ENCODE measurements at places on chromosomes 3 and 15.
A peak's percentile ranks its signal among the peaks of the same experiment; 100 is the strongest.

GRCh38 chr15:64180235-64180824, 17.5 kb upstream of the PPIB start:
- DNase-seq: peak; percentile 25

GRCh38 chr15:98387866-98388265, 260.5 kb upstream of the IGF1R start:
- no peak for DNase-seq

- DNase-seq: no peak
Observed at GRCh38 chr3:127412578-127413317, 124.9 kb upstream of the PRR20G start.

- no peak for DNase-seq
Observed at GRCh38 chr15:67024314-67024997, 40.9 kb upstream of the SMAD3 start.

DNA sequence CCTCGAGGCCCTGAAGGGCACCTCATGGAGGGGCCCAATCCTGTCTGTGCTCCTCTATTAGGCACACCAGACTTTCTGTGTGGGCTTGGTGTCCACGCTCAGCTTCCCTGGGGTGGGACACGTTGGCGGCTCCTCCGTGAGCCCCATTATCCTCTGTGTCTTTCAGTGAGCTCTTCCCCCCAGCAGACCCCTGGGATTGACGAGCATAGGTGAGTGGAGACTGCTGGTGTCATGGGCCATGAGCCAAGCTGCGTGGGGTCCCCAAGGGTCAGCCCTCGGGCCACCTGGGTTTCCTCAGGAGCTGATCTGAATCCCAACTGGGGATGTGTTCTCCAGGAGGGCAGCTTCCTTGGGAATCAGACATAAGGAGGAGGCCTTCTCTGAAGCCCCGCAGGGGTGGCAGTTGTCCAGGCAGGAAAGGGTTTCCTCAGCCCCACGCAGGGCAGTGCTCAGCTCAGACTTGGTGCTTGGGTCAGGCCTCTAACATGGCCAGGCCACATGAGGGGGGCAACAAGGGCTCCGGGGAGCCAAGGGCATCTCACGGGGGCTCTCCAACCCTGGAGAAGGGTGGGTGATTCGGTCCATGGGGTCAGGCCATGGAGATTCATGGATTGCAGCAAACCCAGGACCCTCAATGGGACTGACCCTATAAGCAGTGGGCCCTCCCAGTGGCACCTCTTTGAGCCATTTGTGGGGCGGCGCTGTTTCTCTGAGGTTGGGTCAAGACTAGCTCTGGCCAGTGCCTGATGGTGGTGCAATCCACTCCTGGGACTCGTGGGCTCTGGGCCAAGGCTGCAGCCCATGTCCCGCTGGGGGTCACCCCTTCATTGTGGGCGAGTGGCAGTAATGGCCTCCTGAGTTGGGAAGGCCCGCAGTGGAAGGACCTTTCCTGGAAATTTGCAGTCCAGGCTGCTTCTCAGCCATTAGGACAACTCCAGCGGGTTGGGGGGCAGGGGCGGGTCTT, 222.5 kb downstream of the SNRPN start:
- no peak for DNase-seq

DNA sequence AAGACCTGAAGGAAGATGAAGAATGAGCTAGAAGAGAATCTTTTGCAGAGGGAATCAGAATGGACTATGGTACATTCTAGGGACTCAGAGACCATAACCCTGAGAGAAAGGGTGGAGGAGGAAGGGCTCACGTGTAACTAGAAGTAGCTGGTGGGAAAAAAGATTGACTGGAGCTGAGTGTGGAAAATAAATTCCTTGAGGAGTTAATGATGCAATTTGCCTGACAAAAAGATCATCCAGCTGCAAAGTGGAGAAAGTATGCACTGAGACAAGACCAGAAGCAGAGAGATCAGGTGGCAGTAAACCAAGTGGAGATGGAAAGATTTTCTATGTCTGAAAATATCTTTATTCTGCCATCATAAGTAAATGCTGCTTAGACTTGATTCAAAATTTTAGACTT, 52.9 kb upstream of the TBL1XR1 start:
- no peak for DNase-seq

GRCh38 chr15:38195191-38195901, 57.3 kb upstream of the SPRED1 start:
- DNase-seq: peak; percentile 24

DNA sequence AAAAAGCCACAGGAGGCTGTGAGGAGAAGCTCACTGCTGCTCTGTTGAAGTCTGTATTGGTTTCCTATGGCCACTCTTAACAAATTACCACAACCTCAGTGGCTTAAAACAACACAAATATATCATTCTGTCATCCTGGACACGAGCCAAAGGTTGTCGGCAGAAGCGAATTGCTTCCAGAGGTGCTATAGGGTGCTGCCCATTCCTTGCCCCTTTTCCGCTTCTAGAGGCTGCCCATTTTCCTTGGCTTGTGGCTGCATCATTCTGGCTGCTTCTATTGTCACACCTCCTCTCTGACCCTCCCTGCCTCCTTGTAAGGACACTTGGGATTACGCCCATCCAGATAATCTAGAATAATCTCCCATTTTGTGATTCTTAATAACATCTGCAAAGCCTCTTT, 6.4 kb upstream of the SACM1L start:
- DNase-seq: no peak

DNA sequence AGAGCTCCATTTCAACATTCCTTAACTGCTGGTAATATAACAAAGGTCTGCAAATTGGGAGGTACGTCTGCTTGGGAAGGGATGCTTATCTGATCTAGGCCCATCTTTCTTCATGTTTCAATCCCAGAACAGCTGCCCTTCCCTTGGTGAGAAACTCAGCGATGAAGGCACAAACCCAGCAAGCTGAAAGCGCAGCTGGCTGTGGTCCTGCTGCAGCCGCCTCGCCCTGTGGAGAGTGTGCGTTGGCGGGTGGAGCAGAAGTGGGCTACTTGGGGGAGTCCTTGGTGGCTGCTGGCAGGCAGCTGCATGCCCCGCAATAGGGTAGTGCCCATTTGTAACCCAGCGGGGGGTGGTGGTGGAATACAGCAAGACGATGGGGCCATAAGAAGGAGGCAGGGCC, 160.6 kb upstream of the WNT5A start:
- DNase-seq: no peak

DNA sequence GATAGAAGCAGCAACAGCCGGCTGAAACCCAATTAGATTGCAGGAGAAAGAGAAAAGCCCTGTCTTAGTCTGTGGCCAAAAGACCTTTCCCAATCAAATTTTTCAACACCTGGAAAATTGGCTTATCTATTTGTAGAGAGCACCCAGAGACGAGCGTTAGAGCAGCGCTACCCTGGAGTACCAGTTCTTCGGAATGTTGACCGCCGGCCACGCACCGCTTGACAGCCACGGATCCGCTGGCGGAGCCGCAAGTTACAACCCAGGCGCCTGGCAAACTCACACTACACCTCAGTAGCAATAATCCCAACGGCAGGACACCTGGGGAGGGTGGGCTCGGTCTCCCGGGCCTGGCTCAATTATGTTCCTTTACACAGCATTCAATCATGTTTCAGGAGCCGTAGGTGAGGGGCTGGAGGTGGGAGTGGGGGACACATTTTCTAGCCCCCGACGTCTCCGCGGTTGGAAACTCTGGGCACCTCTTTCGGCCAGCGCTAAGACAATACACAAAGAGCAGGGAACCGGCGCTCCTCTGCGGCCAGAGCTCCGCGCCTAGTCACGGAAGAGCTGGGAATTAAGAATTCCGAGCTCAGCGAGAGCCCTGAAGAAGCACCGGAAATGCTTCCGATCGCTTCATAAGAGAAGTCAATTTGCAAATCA, 1.2 kb downstream of the MB21D2 start:
- no peak for DNase-seq

- DNase-seq: peak; percentile 48
Observed at GRCh38 chr3:10283638-10284037, 9.1 kb downstream of the GHRL start.

DNA sequence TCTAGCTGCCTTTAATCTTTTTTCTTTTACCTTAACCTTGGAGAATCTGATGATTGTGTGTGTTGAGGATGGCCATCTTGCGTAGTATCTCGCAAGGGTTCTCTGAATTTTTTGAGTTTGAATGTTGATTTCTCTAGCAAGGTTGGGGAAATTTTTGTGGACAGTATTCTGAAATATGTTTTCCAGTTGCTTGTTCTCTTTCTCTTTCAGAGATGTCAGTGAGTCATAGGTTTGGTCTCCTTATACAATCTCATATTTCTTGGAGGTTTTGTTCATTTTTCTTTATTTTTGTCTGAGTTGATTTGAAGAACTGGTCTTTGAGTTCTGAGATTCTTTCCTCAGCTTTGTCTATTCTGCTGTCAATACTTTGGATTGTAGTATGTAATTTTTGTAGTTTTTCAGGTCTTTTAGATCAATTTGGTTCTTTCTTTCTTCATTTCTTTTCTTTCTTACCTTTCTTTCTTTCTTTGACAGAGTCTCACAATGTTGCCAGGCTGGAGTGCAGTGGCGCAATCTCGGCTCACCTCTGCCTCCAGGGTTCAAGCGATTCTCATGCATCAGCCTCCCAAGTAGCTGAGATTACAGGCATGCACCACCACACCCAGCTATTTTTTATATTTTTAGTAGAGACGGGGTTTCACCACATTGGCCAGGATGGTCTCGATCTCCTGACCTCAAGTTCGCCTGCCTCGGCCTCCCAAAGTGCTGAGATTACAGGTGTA, 366.4 kb upstream of the RASGRP1 start:
- DNase-seq: no peak

GRCh38 chr3:11236588-11237461, 35.4 kb upstream of the ATG7 start:
- peak; percentile 26 for DNase-seq

- DNase-seq: no peak
Observed at GRCh38 chr15:98580572-98580971, 67.8 kb upstream of the IGF1R start.

GRCh38 chr15:72068856-72069255, 49.1 kb downstream of the MYO9A start:
- no peak for DNase-seq

DNA sequence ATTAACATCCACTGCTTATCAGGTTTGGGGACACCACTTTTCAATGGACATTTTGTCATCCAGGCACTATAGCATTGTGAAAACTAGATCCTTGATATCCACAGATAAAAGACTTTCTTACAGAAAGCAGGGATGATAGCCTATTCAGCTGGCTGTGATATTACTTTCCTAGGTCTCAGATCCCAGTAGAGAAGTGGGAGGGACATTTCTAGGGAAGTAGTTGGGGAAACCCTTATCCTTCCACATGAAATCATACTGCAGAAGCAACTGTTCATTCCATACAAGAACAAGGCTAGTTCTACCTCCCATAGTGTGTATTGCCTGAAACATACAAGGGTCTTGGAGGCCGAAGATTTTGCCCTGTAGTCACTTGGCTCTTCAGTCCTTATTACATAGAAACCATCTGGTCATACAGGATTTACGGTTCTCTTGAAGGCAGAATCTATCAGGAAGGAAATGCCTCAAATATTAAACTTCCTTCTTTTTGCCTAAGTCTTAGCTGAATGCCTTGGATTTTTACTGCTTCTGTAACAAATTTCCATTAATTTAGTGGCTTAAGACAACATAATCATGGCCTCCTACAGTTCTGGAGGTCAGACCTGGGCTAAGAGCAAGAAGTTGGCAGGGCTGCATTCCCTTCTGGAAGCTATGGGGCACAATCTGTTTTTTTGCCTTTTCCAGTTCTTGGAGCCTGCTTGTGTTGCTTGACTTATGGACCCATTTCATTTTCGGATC, 119.4 kb downstream of the ECT2 start:
- DNase-seq: no peak

DNA sequence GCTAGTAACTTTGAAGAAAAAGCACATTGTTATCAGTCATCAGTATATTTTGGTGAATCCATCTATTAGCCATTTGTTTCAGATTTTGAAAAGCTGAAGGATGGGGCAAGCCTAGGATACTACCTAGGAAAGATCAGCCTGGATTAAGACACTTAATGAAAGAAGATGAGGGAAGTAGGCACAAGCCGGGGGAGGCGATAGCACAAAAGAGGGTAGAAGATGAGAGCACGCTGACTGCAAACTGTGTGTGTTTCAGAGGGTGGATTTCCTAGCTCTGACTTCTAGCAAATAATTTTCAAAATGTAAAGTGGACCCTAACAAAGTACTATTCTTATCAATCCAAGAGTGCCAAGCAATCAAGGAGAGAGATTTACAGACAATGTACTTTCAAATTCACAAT, 22.2 kb upstream of the SOX2 start:
- DNase-seq: no peak

GRCh38 chr15:29522373-29523276, 253.0 kb upstream of the NSMCE3 start:
- DNase-seq: no peak

- DNase-seq: no peak
Observed at GRCh38 chr3:170542704-170543103, 43.2 kb downstream of the SLC7A14 start.

GRCh38 chr15:96115642-96116041, 214.9 kb upstream of the NR2F2 start:
- DNase-seq: no peak

DNA sequence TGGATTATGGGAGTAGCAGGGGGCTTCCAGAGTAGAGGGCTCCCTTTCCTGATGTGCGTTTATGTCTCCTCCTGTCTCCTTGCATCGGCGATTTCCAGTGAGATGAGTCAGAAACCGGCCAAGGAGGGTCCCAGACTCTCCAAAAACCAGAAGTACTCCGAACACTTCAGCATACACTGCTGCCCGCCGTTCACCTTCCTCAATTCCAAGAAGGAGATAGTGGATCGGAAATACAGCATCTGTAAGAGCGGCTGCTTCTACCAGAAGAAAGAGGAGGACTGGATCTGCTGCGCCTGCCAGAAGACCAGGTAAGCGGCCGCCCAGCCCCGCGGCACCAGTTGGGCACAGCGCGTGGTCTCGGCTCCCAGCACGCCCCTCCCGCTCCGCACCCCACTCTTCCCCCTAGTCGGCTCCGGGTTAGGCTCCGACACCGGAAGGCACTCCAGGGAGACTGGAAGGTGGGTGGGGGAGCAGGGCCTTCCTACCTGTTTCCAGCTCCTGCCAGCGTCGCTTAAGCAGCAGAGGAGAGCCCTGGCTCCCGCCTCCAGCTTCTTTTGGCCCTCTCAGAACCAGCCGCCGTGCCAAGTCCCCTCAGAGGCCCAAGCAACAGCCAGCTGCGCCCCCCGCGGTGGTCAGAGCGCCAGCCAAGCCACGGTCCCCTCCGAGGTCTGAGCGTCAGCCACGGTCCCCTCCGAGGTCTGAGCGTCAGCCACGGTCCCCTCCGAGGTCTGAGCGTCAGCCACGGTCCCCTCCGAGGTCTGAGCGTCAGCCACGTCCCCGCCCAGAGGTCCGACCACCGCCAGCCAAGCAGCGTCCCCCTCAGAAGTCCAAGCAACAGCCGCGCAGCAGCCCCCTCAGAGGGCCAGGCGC, 34.7 kb downstream of the MOBP start:
- peak; percentile 50 for DNase-seq
